Epithelial cell of proximal tubule (primary cell): ENCODE measurements at places on chromosomes 2 and 18.

DNA sequence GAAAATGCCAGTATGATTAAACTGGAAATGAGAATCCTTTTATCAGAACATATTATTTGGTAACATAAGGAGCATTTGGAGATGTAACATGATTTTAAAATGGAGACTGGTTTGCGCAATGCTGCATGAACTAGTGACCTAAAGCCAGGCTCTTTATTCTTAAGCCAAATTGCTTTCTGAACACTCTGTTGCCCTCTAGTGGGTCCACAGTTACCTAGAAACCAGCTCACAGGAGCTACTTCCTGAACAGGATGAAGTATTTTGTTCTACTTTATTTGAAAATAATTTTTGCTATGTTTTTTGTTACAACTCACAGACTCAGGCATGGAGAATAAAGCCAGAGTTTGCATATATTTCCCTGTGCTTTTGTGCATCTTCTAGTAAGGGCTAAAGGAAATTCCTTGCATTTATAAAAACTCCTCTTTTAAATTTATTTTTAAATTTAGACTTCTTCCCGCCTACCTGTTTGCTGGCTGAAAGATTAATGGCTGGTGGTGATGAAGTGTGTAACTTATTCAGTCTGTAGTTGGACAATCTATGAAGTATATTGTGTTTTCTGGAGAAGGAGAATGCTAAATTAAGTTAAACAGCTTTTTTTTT is 146.7 kb downstream of the PARD3B start:
- DNase-seq: peak; percentile 68

DNA sequence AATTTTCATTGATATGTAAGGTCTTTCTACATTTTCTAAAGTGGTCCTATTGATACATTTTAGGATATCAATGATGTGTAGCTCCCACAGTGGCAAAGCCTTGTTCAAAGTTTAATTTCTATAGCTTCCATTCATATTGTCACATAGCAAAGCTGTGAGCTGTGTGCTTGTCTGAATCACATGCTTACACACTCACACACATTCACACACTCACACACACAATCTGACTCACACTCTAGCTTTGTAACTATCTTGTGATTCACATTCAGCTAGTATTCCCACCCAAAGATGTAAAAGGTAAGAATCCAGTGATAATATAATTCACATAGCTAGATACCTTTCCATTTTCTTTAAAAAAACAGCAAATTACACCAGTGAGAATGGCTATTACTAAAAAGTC is 58.7 kb downstream of the MAPRE2 start:
- no peak for DNase-seq

- DNase-seq: no peak
These were observed 156.7 kb downstream of the CPS1 start for GRCh38 chr2:210713122-210713521.

- no peak for DNase-seq
These were observed 17.1 kb upstream of the SNED1 start for GRCh38 chr2:240981280-240981679.
